Psoas muscle (tissue), 8 donors: ENCODE measurements at places on chromosomes 1 and 21. TPM values are rescaled to one million over a fixed set of nuclear protein-coding genes. Genes with fewer than 3 reads are reported as not detected.

The SLAMF1 gene
- 0.08 TPM for total RNA-seq

The GBP2 gene
- total RNA-seq: 11.3 TPM

GRCh38 chr1:197857477-197857876 is 45.0 kb upstream of the C1orf53 start:
- no peak for DNase-seq

- no peak for DNase-seq
Observed at GRCh38 chr1:46136711-46137110, 4.3 kb upstream of the PIK3R3 start.

DNA sequence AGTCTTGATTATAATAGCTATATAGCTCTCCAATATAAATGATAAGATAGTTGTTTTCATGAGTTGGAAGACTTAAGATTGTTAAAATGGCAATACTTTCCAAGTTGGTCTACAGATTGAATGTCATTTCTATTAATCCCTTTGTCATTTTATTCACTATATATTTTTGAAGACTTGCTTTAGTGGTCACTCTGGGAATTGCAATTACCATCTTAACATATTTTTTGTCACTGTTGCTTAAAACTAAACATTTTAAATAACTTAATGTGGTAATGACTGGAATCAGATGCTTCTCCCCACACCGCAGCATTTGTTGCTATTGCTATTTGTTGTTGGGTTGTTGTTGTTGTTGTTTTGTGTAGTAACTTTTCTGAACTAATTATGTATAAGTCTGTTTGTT is 1592.9 kb downstream of the MRPL39 start:
- DNase-seq: no peak

GRCh38 chr1:165476776-165477175 is 31.9 kb upstream of the RXRG start:
- DNase-seq: no peak

The PBX1 gene
- total RNA-seq: 59.3 TPM

The GPR37L1 gene
- not detected for total RNA-seq

The HMCN1 gene
- 1.8 TPM for total RNA-seq

DNA sequence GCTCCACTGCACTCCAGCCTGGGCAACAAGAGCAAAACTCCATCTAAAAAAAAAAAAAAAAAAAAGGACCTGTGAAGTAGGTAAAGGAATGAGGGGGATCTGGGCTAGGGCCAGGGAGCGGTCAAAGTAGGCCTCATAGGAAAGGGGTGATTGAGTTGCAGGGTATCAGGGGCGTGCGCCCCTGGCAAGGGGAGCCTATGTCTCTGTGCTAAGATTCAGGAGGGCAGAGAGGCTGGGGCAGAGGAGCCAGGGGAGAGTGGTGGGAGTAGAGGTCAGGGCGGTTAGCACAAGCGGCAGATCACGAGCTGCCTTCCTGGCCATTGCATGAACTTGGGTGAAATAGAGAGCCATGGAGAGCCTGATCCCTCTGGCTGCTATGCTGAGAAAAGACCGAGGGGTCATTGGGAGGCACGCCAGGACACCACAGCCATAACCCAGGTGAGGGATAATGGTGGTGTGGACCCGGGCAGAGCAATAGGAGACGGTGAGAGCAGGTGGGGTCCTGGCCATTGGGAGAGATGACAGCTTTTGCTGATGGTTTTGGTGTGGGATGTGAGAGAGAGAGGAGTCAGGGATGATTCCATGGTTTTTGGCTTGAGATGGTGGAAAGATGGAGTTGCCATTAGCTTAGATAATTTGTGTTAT is 30.6 kb upstream of the CSF1 start:
- no peak for DNase-seq

The XPR1 gene
- total RNA-seq: 15.3 TPM

The TMEM51 gene
- 1.3 TPM for total RNA-seq

GRCh38 chr1:220787069-220787619 is 431 bp downstream of the MTARC1 start:
- DNase-seq: no peak

- DNase-seq: no peak
Observed at GRCh38 chr1:230609208-230609607, 33.1 kb upstream of the COG2 start.

- no peak for DNase-seq
Observed at GRCh38 chr1:208631092-208631491, 386.9 kb upstream of the PLXNA2 start.
